ENCODE measurements at places on chromosomes 3 and 15.

DNA sequence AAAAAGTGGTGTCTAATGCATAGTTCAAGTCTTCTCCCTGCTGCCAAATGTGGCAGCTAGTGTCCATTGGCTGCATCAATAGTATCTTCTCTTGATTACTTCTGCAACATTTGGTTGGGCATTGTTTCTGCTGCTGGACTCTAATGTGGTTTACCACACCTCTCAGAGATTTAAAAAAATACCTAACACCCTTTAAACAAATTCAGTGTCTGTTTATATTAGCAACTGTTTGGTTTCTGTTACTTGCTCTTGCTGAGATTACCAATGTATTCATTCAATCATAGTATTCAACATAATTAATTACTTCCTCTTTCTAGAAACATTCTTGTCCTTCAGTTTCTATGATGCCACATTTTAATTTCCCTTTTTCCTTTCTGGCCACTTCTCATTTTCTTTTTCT lies 20.3 kb upstream of the NECTIN3 start:
- DNase-seq: no peak

DNA sequence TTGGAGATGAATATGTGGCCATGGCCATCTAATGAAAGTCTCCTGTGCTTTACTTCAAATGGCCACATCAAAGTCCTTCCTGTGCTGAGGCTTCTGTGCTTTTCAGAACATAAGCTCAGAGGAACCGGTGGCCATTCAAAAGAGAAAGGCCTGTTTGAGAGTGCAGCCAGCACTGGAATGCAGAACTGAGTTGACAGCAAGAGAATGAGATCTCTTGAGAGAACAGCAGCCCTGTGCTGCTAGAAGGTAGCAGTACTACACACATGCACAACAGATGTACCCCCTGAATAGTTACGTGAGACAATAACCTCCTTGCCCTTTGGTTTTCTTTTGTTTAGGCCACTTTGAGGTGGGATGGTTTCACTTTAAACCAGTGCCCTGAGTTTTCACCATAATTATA lies 292.5 kb downstream of the PTPRG start:
- no peak for DNase-seq

DNA sequence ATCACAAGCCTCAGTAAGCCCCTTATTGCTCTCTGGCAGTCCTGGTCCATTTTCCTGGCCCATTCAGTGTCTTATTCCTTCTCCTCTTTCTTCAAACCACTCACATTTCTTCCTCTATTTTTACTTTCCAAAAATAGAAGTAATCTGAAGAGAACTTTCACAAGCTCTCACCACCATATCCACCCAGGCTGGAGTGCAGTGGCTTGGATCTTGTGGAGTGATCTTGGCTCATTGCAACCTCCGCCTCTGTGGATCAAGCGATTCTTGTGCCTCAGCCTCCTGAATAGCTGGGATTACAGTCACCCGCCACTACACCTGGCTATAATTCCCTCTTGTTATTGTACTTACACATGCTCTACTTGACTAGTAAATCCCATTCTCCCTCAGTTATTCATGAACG lies 16.8 kb downstream of the ARMC8 start:
- DNase-seq: no peak

DNA sequence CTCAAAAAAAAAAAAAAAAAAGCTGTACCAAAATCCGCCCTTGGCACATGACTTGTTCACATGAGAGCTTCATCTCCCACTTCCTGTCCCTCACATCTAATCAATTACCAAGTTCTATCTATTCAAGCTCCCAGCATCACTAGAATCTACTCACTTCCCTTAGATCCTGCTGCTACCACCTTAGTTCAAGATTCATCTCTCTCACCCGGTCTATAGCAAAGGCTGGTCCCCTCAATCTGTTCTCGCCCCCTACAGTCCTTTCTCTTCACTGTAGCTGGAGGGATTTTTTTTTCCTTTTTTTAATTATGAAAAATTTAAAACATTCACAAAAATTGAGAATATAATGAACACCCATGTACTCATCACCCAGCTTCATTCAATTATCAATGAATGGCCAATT lies 16.7 kb upstream of the GPR160 start:
- DNase-seq: no peak

DNA sequence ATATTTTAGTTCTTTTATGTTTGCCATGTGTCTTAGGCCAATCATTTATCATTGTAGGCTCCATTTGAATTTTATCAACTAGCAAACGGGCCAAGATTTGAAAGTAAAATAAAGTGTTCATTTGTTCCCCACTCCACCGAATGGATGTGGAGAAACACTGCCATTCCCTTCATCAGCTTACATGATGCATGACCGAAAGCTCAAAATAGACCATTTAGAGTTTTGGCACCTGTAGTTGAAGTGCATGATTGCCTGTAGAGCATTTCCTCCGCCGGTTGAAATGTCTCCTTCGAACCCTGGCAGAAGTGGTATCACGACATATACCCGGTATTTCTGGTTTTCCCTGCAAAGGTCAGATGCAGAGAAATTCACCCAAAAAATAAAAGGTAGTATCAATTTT lies 165.6 kb downstream of the PLD1 start:
- DNase-seq: no peak

DNA sequence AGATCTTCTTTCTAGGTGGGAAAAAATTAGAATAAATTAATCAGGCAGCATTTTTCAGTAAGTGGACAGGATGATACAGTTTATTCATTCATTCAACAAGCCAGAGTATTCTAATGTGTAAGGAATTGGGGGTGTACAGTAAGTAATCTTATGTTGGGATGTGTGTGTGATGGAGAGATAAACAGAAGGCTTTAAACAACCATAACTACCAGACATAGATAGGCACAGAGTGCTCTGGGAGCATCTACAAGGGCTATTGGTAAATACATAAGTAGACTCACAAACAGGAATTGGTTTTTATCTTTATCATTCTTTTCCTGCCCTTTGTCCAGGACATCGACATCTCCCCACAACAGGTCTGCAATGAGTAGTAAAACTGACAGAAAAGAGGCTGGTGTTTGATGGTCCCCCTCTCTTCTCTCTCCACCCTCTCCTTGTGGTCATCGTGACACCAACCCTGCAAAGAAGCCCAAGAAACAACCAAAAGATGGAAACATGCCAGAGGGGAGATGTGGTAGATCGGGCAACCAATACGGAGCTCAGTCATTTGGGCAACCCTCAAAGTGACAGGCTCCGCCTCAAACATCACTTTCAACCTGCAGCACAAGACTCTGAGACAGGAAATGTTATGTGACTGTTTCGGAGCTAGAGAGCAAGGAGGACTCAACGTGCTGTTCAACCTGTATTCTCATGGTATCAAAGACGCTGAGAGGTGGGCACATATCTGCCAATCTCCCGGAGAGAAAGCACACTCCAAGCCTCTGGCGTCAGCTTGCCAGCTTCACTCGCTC lies 28.7 kb upstream of the B3GNT5 start:
- DNase-seq: peak; percentile 51

GRCh38 chr15:63698692-63699091 lies 101.5 kb downstream of the FBXL22 start:
- DNase-seq: no peak

DNA sequence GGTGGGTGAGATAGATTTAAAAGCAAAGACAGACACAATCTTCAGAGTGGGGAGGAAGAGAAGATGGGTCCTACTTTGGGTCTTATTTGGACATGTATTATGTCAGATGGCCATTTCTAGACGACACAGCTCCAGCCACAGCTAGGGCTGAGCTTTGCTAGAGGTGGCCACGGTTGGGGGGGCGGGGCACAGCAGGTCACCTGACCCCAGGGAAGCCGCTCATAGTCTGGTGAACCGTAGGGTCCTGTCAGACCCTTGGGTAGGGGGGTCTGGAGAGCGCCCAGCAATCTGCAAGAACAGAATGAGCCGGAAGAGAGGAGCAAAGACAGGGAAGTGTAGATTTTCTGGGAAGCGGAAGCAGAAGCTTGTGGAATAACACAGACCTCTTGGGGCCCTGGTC lies 6.6 kb downstream of the EPB42 start:
- DNase-seq: no peak

DNA sequence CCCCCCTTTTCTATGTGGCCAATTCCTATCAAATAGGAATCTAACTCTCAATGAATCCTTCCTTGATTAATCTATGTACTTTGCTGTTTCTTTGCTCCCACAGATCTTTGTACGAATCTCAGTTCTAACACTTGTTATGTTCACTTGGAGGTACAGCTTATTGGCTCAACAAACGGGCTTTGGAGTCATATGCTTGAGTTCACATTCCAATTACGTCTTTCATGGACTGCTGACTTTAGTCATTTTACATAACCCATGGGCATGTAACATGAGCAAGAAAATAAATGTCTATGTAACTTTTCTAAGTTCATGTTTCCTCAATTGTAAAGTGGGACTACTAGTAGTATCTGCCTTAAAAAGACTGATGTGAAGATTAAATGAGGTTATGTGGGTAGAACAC lies 123.2 kb upstream of the TBC1D5 start:
- no peak for DNase-seq

DNA sequence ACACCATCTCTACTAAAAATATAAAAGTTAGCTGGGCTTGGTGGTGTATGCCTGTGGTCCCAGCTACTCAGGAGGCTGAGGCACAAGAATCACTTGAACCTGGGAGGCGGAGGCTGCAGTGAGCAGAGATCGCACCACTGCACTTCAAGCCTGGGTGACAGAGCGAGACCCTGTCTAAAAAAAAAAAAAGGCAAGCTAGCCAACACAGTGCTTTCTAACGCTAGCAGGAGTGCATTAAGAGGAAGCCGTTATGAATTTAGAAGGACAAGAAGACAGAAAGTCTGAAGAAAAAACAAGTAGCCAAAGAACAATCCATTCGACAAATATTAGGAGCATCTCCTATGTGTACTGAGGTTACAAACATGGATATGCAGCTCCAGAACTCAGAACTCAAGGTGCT lies 28.6 kb downstream of the BHLHE40 start:
- no peak for DNase-seq

DNA sequence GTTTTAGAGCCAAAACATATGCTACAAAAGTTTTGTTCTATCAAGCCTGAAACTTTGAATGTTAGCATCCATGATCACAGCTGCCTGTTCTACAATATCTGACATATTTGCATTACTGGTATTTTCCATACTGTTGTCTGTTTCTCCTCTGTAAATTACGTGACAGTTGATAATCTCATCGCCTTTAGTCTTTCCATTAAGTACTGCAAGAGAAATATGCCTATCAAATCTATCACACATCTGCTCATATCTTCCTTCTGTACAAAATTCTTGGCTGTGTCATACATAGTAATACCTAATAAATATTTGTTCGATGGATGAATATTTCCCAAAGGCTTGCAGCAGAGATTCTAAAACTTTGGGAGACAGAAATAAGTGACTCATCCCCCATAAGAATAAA lies 717.3 kb downstream of the OTOL1 start:
- no peak for DNase-seq

GRCh38 chr3:54733106-54734006 lies 194.5 kb downstream of the LRTM1 start:
- DNase-seq: no peak

DNA sequence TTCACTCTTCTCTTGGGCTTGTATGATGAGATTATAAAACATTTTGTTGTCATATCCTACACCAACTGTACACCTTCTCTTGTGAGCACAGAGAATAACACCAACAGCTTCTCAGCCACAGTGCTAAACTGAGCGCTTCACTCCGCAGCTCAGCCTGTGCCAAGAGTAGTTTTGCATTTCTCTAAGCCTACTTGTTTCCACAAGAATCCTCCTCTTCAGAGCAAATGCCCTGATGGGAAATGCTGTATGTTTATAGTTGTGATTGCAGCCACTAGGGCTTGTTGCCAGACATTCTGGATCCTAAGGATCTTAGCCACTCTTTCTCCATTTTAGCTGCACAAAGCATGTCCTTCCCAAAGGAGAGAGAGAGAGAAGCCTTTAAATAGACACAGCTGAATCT lies 138.8 kb upstream of the PLXND1 start:
- no peak for DNase-seq

- DNase-seq: no peak
These were observed 30.1 kb upstream of the ZNF502 start for GRCh38 chr3:44682182-44682896.

DNA sequence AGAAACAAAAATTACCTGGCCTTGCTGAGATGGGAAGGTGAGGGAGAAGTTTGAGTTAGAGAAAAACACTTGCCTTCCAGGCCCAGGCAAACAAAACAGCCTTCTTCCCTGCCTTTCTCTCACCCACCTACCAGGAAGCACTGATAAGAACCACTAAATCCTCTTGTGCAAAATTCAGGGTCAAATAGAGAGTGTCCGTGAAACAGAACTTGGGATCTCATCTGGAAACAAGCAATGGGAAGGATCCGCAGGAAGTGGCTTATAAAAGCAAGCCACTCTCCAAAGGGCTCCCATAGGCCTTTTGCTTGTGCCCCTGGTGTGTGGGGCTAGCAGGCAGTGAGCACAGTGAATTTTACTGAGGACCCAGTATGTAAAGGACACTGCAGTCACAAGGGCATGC lies 11.0 kb downstream of the ADAMTS9 start:
- DNase-seq: no peak

GRCh38 chr3:139930211-139930610 lies 4.8 kb upstream of the CLSTN2 start:
- no peak for DNase-seq

DNA sequence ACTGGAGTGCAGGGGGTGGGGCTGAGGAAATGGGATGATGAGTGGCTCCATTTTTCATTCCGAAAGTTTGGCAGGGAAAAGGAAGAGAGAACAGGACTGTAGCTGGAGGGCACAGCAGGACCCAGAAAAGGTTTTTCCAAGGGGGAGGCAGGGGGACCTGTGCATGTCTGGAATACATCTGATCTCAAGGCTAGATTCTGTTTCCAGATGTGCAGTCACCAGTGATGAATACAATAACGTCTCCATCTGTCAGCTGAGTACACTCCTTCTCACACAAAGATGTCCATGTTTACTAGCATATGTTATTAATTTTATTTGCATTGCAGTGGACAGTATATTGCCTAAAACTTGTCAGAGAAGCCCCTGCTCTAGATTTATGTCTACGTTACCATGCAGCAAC lies 39.9 kb upstream of the PRTG start:
- no peak for DNase-seq

All from activated CD4-positive, alpha-beta T cell treated with anti-CD3 and anti-CD28 coated beads, Interleukin-2, amount 50 U/mL, for 48 hours (primary cell).